T-helper 2 cell (primary cell): ENCODE measurements at places on chromosomes 12 and 14.

DNA sequence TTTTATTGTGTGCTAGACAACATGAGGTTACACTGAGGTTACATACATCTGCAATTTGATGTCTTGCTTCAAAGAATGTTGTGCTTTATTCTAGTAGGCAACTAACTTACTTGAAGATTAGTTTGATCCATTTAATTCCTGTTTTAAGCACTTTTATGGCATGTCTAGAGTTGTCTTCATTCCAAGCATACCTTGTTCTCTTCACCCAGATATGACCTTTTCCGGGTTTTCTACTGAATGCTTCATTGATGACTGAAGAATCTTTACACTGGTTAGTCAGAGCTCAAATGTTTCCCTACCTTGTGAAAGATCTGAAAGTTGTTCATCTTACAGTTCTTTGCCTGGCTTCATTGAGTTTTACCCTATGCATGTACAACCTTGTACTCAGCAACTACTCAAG, 274.0 kb upstream of the KITLG start:
- no peak for DNase-seq

DNA sequence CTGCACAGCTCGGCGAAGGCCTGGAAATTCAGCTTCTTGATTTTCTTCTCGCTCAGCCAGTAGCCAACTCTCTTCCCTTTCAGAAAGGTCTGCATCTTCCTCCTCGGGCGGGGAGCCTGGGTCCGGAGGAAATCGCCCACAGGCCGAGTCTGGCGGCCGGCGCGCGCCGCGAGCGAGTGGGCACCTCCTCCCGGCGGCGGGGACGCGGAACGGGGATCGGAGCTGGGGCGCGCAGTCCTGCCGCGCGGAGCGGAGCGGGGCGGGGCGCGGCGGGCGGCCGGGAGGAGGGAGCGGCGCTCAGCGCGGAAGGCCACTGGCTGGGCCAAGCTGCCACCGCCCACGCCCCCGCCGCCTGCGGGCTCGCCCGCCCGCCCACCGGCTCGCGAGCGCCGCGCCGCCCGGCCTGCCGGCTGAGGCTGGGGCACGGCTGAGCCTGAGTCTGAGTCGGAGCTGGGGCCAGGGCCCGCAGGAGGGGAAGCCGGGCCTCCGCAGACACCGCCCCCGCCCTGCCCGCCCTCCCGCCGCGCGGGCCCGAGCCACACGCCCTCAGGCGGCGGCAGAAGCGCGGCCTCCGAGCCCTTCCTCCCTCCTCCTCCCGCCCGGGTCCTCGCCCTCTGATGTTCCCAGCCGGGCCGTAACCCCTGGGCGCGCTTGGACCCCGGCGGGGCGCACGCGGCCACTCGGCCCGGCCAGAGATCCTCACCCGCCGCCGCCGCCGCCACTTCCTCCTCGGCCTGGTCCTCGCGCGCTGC, 480 bp downstream of the ITPK1 start:
- peak; percentile 72 for DNase-seq

- no peak for DNase-seq
Measured at GRCh38 chr12:105205322-105206048, 30.5 kb downstream of the APPL2 start.

DNA sequence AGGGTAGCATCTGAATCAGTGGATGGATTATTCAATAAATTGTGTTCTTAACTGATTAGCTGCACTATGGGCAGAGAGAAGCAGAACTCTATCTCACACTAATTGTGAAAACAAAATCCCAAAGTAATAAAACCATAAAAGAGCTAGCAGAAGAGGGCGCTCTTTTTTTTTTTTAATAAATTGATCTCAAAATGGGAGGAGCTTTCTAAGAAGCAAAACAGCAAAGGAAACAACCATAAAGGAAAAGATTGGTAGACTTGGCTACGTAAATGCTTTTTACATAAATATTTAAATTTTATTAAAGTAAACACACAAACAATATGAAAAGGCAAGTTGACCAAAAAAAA, 1.5 kb upstream of the TM7SF3 start:
- no peak for DNase-seq

- DNase-seq: no peak
Measured at GRCh38 chr12:69123919-69124638, 115.3 kb upstream of the CPSF6 start.

GRCh38 chr12:21940549-21941505, at the start of gene ABCC9:
Gene ABCC9, minus strand, starts transcription at chr12:21941426. Its CDS starts 4,752 bp downstream, at chr12:21936674.
- no peak for DNase-seq

- DNase-seq: no peak
Measured at GRCh38 chr12:11808931-11809330, 159.5 kb downstream of the ETV6 start.

DNA sequence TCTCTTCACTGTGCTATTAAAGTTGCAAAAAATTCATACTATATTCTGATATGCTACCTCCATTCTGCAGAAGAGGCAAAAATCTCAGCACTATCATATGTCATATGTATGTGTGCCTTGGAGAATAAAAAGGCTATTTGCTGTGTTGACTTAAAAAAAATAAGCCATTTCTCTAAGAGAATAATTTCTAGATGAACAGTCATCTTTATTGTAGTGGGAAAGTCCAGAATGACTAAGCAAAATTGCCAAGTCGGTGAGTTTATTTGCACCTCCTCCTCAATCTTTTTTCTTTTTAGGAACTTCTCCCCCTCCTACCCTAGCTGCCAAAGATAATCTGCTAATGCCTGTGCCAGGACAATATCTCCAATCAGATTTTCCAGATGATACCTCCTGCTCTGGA, 353.8 kb upstream of the FAR2 start:
- no peak for DNase-seq

GRCh38 chr12:19706936-19707335, 267.6 kb downstream of the AEBP2 start:
- DNase-seq: no peak

- peak; percentile 41 for DNase-seq
Measured at GRCh38 chr14:31752867-31753661, 191.9 kb downstream of the NUBPL start.

DNA sequence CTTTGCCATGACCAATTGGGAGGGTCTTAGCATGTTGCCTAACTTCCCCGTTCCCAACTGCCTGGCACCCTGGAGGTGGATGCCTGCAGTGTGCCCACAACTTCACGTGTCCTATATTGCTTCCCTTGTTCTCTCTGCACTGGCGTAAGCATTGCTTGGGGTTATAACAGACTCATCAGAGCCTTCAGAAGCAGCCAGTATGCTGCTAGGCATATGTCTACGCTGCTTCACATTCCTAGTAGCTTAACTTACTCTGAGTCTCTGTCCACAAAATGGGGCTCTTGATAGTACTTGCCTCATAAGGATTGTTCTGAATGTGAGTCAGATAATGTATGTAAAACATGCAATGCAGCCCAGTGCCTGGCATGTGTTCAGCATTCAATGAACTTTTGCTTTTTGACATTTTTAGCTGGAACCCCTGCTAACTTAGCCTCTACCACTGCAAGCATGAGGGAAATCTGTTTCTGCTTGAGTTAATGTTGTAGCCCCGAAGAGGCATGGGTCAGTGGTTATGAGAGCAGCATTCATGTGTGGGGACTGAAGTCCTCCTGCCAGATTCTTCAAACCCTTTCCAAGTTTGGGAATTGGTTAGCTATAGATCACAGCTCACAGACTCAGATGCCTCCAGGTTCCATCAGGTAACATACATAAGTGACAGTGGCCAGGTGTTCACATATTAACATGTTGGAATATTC, 2.8 kb downstream of the SLC5A8 start:
- no peak for DNase-seq

DNA sequence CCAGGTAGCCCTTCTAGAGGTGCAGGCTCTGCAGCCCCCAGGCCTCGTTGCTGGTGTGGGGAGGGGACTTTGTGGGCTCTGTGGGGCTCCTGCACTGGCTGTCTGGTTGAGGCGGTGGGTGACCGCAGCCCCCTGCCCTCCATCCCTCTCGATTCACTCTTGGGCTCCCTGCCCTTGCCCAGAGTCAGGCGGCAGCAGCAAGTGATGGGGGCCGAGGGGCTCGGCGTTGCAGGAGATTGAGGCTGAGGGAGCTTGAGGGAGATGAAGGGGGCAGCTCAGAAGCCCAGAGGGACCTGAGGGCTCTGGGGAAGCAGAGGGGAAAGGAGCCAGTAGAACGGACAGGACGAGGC, 9.5 kb upstream of the LRTM2 start:
- no peak for DNase-seq

DNA sequence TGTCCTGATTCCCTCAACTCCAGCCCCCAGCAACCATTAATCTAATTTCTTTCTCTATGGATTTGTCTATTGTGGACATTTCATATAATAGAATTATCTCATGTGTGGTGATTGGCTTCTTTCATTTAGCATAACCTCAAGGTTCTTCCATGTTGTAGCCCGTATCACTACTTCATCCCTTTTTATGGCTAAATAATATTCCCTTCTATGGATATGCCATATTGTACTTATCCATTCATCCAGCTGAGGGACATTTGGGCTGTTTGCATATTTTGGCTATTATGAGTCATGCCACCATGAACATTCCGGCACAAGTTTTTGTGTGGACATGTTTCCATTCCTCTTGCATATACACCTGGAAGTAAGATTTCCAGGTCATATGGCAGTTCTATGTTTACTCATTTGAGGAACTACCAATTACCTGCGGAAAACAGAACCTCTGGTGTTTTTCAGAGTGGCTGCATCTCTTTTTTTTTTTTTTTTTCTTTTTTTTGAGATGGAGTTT, 108.7 kb upstream of the MAP1LC3B2 start:
- DNase-seq: no peak
